ENCODE measurements at places on chromosomes 5 and 9.

GRCh38 chr9:27545471-27545870 lies 15.9 kb upstream of the MOB3B start:
- DNase-seq, result no peak

- peak; percentile 91 for DNase-seq
Measured at GRCh38 chr5:42950456-42951292, 89.4 kb downstream of the ANXA2R start.

DNA sequence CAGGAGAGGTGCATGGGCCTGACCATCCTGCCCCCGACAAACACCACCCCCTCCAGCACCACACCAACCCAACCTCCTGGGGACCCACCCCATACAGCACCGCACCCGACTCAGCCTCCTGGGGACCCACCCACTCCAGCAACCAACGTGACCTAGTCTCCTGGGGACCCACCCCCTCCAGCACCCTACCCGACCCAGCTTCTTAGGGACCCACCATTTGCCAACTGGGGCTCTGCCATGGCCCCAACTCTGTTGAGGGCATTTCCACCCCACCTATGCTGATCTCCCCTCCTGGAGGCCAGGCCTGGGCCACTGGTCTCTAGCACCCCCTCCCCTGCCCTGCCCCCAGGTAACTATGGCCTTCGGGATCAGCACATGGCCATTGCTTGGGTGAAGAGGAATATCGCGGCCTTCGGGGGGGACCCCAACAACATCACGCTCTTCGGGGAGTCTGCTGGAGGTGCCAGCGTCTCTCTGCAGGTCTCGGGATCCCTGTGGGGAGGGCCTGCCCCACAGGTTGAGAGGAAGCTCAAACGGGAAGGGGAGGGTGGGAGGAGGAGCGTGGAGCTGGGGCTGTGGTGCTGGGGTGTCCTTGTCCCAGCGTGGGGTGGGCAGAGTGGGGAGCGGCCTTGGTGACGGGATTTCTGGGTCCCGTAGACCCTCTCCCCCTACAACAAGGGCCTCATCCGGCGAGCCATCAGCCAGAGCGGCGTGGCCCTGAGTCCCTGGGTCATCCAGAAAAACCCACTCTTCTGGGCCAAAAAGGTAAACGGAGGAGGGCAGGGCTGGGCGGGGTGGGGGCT lies 4.6 kb downstream of the CEL start:
- DNase-seq, result no peak

DNA sequence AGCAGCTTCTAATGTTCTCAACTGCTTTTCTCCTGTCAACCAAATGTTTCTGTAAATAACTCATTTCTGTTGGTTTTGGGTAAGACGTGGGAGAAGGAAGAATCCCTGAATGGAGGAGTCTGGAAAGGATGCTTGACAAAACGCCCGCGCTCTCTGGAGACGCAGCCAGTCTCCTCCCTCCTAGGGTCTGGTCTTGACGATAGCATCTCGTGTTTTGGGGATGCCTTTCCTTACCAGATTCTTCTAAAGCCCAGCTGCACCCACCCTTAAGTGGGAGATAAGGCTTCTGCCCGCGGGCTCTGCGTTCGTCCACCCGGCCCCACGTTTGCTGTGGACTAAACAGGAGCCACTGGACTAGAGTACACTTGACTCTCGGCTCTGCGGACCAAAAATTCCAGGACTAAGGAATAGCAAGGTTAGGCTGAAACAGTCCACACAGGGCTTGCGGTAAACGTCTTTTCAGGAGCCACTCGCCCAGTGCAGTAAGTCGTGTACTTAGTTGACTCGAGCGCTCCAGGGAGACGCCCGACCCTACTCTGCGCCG lies 491 bp upstream of the CTSL start:
- no peak for DNase-seq

- no peak for DNase-seq
Measured at GRCh38 chr5:126527892-126528291, 67.1 kb downstream of the ALDH7A1 start.

GRCh38 chr5:170885809-170886208 lies 24.0 kb downstream of the RANBP17 start:
- no peak for DNase-seq

DNA sequence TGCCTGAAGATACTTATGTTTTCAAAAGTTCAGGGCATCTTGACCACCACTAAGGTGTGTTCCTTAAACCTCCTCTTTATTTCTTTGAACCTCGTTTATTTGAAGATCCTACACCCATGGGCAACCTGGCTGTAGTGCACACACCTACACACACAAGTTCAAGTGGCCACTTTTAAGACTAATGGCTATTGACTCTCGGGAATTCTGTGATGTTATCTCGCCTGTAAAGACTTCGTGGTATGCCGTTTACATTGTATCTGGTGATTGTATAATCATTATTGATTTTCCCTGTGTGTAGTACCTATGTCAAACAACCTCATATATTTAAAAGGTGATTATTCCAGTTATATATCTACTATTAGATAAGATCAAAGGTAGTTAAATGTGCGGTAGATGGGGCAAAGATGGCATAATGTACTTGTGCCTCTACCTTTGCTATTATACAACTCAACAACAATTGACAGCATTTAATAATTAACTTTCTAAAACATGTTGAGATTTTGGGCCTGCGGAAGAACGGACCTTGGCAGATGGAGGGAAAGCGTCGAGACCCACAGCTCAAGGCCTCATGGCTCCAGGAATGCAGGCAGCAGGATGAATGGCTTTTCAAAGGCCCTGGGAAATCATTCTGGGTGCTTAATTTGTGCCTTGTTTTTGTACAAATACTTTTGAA lies 51.4 kb upstream of the IRX2 start:
- peak; percentile 80 for DNase-seq

Data from NCI-H748 treated with DMSO at 0.1 percent for 48 hours (cell line).